CD4-positive, alpha-beta T cell treated with Interferon alpha-2 for 1 hour (primary cell): ENCODE measurements at places on chromosomes 5 and 9.

GRCh38 chr9:81137976-81138568, 551.3 kb downstream of the TLE1 start:
- DNase-seq, result no peak

GRCh38 chr5:77073667-77074066, 13.4 kb downstream of the ZBED3 start:
- DNase-seq, result no peak

DNA sequence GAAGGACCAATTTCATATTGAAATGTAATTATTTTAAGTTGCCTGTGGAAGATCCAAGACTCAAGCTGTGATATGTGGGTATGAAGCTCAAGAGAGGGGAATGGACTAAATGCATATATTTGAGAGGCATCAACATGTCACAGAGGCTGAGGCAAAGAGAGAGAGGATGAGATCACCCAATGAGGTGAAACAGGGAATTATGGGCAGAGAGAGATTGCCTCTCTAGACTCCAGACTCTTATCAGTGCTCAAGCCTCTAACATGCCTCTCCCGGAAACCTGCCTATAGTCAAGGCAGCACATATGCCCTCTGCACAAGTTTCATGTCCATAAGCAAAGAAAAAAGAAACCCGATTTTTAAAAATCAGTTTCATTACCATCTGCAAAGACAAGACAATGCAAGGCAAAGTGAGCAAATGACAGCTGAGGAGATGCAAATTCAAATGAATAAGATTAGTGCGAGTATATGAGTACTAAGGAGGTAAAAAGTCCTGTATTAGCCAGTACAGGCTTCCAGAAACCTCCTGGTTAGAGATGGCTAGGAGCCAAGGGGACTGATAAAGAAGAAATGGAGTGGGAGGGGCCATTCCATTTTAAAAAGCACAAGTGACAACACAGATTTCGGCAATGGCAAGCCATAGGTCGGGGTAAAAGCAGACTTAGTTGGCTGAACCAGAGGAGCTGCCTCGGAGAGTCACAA, 9.4 kb downstream of the APTX start:
- no peak for DNase-seq

GRCh38 chr9:92963831-92964606, 16.7 kb downstream of the FGD3 start:
- peak; percentile 74 for DNase-seq

DNA sequence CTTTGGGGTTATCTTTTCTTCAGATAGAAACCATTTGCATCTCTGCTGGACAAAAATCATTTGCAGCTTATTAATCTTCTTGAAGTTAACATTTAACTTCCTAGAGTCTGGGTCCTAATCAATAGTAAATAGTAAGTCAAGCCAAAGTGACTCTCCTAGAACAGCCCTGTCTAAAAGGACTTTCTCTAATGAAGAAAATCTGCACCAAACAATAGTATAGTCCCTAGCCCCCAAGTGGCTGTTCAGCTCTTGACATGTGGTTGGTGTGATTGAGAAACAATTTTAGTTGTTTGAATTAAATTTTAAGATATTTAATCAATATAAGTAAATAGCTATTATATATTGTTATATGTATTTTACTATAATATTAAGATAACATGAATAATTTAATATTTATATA, 64.6 kb upstream of the SHB start:
- DNase-seq, result no peak

DNA sequence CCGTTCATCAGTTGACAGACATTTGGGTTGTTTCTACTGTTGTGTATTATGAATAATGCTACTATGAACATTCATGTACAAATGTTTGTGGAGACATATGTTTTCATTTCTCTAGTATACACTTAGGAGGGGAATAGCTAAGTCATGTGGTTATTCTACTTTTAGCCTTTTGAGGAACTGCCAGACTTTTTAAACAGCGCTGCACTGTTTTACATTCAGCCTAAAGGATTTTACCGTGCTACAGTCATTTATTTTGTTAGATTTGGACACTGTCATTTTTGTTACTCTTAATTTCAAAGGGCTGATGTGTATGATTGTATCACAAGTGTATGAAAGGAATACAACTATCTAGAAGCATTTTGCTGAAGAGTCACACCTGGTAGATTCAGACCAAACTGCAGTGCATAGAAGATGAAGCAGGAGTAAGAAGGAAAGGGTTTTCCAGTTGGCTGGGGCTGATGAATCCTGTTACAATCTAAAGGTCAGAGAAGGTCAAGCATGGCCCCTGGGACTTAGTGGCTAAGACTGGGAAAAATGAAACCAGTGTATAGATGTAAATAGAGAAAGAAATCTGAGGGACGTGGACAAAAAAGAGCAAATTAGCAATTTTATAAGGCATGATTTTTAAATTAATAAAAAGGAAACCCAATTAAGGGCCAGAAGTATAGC, 509.7 kb downstream of the PSAT1 start:
- no peak for DNase-seq

- DNase-seq, result no peak
These were observed 10.4 kb upstream of the F2R start for GRCh38 chr5:76705574-76705973.

DNA sequence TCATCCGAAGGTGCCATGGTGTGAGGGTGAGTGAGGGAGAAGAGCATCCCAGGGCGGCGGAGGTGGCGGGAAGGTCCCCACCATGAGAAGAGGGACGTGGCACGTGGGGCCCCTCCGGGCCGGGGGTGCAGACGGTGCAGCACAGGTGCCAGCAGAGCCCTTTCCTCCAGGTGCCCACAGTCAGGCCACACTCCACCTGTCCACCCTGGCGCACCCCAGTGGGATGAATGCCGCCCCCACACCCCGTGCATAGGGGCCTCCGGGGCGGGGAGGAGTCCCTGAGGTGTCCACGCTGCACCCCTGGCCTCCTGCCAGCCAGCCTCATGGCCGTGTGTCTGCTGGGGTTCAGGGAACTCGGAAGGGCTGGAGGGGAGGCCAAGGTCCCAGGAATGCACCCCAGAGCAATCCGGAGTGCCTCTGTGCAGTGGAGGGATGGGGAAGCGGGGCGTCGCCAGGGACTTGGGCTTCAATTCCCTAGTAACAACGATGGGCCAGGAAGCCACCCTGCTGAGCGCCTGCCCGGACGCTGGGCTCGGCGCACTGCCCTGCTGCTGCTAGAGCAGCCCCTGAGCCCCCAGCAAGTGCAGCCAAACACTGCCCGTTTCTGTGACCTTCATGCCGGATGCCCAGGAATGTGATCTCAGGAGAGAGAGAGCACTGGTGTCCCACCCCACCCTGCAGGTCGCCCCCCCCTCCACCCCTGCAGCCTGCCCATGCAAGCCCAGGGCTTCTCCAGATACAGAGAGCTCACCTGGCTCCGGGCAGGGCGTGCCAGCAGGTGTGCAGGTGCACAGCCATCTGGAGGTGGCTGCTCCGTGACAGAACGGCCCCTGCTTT, 8.8 kb upstream of the NACC2 start:
- DNase-seq, result no peak

- DNase-seq, result no peak
These were observed 290.1 kb upstream of the CDH9 start for GRCh38 chr5:27328480-27328879.

- DNase-seq, result no peak
These were observed 124.8 kb downstream of the MVB12B start for GRCh38 chr9:126451316-126451885.

- no peak for DNase-seq
These were observed 263.4 kb downstream of the AUH start for GRCh38 chr9:91098203-91098850.

DNA sequence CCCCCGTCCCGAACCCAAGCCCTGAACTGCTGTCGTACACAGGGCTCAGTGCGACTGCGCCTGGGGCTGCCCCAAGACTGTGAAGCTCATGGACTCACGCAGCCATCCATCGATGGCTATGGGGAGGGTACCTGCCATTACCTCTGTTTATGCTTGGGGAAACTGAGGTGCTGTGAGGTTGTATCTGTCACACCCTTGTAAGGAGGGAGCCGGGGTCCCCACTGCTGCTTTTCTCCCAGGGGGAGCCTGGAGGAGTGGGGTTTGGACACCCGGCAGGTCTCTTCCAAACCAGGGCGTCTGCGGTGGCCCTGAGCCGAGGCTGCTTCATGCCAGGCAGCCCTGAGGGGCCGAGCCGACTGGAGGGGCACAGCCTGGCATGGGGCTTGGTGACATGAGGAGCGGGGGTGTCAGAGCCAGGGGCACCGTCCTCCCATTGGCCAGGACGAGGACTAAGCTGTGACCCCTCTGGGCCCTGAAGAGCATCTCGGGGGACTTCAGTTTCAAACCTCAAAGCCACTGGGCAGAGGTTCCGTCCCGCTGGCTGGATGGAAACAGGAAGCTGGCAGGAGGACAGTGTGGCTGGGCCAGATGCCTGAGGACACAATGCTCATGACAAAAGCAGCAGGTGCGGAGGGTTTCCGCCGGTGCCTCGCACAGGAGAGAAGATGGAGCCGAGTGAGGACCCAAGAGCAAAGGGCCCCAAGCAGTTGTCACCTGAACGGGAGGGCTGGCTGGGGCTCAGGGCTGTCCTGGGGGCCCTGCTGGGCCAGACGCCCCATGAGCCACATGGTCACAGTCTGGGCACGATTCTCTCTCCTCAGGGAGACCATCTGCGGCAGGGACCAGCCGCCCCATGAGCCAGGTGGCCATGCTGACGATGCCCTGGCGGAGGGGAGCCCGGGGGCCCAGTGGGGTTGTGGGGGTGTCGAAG, 54.4 kb upstream of the EXOC3 start:
- no peak for DNase-seq

GRCh38 chr5:125317536-125317995, 571.1 kb upstream of the ZNF608 start:
- DNase-seq, result no peak

- no peak for DNase-seq
These were observed 19.5 kb upstream of the ZNF484 start for GRCh38 chr9:92897323-92897722.

DNA sequence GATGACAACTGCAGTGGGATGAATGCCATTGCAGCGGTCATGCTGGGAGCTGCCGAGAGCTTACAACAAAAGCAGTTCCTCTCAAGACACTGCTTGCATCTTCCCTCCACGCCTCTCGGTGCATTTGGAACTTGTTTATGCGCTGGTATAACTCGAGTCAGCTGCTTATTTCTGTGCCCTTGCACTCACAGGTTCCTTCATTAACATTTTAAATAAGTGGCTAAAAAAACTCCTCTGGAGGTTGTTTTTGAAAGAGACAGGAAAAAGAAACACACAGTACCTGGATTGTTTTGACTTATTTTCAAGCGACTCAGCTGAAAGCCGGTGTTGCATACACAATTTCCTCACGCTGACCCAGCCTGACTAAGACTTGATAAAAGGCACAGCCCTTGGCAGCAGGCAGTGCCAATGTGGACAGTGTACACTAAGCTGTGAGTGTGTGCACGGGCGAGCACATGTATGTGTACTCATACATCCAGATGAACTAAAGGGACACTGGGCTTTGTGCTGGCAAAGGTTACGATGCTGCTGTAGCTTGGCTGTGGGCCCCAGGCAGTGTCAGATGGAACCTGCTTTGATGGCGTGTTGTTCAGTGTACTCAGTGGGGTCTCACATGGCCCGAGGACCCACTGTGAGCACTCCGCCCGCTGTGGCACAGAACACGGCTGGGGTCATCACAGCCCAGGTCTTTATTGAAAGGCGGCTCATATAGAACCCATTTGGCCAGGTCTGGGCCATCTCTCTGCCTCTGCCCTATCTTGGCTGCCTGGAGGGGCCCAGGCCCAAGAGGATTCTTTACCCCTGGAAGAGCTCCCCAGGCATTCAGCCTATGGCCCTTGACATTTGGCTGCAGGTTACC, 92.3 kb downstream of the ANKRD33B start:
- no peak for DNase-seq

- no peak for DNase-seq
These were observed 766.9 kb upstream of the ADAMTS16 start for GRCh38 chr5:4373051-4373820.

DNA sequence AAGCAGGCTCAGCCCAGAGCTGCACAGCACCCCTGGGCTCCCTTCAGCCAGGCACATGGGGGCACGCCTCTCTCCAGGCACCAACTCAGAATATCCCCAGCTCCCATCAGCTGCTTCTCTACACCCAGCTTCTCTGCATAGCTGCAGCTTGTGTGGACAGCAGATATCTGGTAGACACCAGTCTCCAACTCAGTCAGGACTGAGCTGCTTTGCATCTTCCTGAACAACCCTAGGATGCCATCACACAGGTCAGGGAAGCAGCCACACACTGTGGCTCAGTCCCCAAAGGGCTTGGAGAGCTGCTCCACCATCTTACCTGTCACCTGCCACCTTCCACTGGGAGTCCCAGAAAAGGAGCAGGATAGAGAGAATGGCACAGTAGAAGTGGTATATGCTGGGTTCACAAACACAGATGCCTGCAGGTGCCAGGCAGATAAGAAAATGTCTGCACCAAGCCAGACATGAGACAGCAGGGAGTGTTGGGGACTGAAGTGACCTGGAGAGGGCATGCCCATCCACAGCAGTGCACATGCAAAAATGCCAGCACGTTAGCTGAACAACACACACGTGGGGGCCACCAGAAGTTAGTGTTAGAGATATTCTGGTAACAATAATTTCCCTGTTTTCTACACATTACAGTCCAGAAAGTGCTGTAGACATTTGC, 42.0 kb downstream of the THBS4 start:
- no peak for DNase-seq

- no peak for DNase-seq
These were observed 38.3 kb downstream of the MOCS2 start for GRCh38 chr5:53071298-53071697.

- no peak for DNase-seq
These were observed 28.6 kb upstream of the TRIM14 start for GRCh38 chr9:98147582-98147981.

DNA sequence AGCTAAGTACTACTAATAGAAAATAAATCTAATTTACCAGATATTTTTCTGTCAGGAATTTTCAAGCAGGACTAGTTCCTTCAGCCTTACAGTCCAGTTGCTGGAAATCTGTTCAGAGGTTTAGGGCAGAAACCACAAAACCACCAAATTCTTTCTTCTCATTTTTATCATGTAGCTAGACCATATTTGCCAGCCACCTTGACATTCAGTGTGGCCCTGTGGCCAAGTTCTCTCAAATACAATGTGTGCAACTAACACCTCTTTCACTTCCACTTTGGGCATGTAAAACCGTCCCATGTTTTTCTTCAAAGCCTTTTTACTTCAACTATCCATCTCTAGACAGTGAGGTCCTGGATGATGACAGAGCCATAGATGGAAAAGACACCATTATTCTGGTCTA, 1133.2 kb upstream of the CDH18 start:
- DNase-seq, result no peak

- DNase-seq, result no peak
These were observed 111.9 kb upstream of the MTAP start for GRCh38 chr9:21690561-21690960.

DNA sequence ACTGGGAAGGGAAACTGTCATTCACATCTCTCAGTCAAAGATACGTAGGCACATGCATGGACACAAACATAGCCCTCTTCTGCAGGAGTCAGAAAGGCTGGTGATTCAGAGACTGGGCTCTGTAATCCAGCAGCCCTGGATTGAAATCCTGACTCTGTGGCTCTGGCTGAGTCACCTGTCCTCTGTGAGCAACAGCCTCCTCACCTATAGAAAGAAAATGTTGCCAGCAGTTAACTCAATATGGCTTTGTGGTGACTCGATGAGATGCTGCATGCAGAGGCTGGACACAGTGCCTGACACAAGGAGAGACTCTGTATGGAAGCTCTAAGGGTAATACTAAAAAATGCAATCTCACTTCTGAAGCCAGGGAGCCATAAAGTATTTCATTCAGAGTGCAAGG, 23.9 kb upstream of the CDKN2AIPNL start:
- no peak for DNase-seq

GRCh38 chr5:149011084-149011483, 51.8 kb downstream of the SH3TC2 start:
- no peak for DNase-seq
